ENCODE measurements at places on chromosomes 12 and 14. TPM values are rescaled to one million over a fixed set of nuclear protein-coding genes. Genes with fewer than 3 reads are reported as not detected.

Gene MIP
- not detected for total RNA-seq

Gene CD63
- 1,021 TPM for total RNA-seq

Gene RPGRIP1
- total RNA-seq: 0.79 TPM

Gene BDKRB2
- total RNA-seq: 28.0 TPM

Gene KRT73
- total RNA-seq: not detected

Gene GRIP1
- 3.2 TPM for total RNA-seq

Gene IL26
- total RNA-seq: not detected

DNA sequence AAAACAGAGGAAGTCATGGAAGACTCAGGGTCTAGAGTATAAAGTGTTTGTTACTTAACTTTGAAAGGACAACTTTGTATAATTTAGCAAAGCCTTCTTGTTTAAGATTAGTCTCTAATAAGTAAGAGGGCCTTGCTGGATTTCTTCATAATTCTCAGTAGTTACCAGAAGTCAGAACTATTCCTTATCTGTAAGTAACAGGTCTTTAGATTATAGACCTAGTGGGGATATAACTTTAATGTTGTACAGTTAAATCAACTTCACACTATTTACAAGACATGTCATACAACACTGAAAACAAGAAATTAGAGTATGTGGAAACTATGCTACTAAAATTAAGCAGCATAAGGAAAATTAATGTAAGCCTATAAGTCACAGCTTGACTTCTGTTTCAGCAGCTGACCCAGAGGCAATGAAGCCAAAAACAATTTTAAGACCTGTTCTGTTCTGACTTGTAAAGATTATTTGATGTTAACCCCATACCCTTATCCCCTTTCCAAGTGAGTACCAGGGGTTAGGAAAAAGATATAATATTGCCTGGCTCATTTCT is 398.3 kb downstream of the RAD51B start:
- no peak for DNase-seq

DNA sequence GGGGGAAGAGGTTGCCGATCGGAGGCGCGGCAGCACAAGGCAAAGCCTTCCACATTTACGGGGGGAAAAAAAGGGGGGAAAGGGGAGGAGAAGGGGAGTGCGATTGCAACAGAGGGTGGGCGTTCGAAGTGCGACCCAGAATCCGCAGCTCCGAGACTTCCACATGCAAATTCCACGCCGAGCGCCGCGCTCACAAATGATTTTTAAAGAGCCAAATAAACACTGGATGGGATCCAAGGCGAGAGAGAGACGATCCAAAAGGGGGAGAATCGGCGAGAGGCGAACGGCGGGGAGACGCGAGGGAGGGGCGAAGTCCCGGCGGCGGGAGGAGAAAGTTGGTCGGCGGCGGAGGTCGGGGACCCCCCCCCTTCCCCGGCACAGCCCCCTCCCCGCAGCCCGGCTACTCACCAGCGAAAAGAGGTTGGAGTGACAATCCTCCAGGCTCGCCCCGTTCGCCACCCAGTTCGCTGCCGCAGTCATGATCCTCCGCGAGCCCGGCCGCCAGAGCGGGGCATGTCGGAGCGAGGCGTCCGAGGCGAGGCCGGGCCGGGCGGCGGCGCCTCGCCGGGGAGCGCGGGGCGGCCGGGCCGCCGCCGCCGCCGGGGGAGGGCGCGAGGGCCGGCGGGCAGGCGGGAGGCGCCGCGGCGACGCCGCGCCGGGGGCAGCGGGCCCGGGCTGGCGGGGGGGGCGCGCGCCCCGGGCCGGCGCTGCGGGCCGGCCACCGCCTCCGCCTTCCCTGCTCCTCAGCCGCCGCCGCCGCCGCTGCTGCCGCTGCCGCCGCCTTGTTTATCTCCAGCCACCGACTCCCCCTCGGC is 634 bp downstream of the MED13L start:
- peak; percentile 33 for DNase-seq

GRCh38 chr12:65098364-65098763 is 22.7 kb downstream of the WIF1 start:
- no peak for DNase-seq

DNA sequence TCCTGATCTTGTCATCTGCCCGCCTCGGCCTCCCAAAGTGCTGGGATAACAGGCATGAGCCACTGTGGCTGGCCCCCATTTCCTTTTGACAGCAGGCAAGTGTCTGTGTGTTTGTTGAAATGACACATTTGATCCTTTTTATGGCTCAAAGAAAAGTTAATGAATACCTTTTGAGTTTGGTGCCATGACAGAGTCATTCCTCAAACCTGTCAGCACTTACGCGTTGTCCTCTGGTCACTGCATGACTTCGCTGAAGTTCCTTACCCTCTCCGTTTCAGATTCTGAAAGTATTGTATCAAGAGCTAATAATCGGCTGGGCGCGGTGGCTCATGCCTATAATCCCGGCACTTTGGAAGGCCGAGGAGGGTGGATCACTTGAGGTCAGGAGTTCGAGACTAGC is 32.4 kb downstream of the NEMF start:
- DNase-seq: no peak

GRCh38 chr12:111574797-111575443 is 24.2 kb downstream of the ATXN2 start:
- no peak for DNase-seq

DNA sequence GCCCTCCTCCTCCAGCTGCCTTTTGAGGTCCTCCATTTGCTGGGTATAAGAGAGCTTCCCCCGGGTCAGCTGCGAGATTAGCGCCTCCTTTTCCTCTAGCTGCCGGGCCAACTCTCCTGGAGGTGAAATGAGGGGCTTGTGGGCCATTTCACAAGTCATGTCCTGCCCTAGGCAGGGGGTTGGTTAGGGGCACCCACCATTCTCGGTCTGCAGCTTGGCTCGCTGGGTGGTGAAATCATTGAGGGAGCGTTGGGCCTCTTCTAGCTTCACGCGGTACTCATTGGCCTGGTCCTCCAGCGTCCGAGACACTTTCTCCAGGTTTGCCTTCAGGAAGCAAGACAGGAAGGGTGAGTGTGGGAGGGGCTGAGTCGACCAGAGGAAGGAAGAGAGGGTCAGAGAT is 12.6 kb downstream of the CMTM5 start:
- no peak for DNase-seq

- no peak for DNase-seq
Measured at GRCh38 chr14:33738491-33738890, 212.4 kb downstream of the EGLN3 start.

DNA sequence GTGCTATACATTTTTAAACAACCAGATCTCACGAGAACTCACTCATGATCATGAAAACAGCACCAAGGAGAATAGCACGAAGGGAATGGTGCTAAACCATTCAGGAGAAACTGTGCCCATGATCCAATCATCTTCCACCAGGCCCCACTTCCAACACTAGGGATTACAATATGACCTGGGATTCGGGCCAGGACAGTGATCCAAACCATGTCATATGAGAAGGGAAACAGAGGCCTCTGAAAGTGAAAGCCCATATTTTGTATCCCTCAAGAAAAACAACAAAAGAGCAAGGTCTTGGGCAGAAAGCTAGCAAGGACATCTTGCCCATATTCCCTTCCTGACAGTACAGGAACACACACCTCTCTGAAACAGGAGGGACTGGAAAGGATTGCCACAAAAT is 163.9 kb upstream of the VASH1 start:
- DNase-seq: no peak

DNA sequence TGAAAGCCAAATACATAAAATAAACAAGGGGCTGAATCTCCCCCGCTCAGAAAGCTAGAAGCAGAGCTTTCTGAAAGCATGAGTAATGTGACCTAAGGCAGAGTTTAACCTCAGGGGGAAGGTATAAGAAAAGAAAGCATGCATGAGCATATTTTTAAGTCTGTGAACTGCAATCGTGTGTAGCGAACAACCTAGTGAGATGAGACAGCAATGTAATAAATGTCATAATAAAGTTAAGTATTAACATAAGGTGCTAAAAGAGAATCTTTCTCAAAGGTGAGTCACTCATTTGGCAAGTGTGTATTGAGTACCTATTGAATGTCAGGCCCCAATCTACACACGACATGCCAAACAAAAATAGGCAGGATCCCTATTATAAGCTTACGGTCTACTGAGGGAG is 14.2 kb upstream of the WDR20 start:
- DNase-seq: no peak

DNA sequence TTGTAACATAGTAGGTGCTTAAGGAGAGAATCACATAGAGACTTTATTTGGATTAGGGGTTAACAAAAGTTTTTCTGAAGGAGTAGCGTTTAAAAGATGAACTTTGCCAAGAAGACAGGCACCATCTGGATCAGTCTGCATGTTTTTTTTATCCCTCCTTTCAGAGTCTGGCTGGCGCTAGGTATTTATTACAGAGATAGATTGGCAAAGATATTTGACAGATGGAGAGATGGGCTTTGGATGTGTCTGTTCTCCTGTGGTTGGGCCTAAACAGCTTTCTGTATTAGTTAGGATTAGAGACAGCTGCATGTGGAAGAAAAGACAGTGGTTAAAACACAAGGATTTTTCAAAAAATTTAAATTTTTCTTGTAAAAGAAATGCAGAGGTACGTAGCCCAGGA is 133.9 kb downstream of the C12orf75 start:
- DNase-seq: no peak

DNA sequence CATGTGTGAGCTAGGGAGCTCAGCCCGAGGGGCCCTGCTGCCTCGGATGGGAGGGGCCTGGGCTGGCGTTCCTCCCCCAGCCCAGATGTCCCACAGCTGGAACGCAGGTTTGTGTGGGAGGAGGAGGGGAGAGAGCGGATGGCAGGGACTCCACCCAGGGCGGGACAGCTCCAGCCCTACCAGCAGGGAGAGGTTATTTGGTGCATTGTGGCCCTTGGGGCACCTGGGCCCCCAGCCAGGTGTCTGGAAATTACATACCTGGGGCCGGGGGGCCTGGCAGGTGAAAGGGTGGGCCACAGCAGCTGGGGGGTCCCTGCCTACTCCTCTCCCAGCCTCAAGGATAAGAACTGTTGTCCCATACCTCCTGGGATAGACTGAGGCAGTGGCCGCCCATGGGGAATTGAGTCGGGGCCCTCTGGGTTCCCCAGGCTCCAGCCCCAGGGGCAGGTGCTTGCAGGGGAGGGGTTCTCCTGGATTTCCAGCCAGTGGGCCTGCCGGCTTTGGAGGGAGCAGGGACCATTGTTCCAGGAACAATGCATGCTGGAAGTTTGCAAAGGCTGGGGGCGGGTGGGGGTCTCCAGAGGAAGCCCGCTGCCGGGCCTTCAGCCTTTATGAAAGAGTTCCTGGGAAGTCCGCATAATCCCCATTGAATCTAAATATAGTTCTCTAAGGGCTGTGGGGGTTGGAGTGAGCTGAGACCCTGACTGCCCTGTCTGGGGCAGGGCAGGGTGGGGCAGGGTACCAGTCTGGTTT is 1.2 kb downstream of the KIF26A start:
- no peak for DNase-seq

GRCh38 chr12:52344111-52344510 is 22.9 kb upstream of the KRT83 start:
- DNase-seq: no peak

GRCh38 chr12:55683676-55684075 is 24.0 kb downstream of the ITGA7 start:
- DNase-seq: no peak

- no peak for DNase-seq
Measured at GRCh38 chr12:60594035-60594711, 998.3 kb downstream of the SLC16A7 start.

- no peak for DNase-seq
Measured at GRCh38 chr12:70367258-70368141, 1.4 kb downstream of the KCNMB4 start.

DNA sequence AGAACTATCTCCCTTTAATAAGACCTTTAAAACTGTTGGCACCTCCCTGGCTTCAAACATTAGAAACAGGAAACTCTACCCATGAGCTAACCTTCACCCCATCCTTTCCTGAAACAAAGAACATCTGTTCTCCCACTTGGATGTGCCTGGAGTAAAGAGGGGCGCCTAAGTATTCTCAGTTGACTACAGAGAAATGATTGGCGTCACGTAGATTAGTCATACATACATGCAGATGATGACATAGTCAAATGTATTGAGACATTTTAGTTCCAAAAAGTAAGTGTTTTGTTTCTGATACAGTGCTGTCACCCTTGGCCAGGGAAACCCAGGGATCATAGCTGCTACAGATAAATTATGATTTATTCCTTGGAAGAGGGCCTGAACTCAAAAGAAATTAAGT is 260.0 kb upstream of the PLEKHG7 start:
- DNase-seq: no peak

GRCh38 chr12:99009654-99010296 is 364.7 kb downstream of the APAF1 start:
- no peak for DNase-seq

DNA sequence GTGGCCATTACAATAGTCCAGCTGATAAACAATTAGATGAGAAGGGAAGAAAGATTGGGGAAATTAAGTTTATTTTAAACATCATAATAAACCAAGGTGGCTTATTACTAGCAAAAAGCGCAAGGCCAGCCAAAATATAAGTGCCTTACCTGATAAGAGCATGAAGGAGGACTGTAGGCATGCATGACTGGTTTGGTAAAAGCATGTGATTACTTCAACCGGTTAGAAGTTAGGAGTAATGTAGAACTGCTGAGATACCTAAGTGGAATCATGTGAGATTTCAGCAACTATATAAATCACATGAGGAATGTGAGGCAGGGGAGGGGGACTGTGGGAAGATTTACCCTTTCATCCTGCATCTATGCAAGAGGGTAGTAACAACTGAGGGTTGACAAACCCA is 59.7 kb upstream of the CCDC196 start:
- no peak for DNase-seq

DNA sequence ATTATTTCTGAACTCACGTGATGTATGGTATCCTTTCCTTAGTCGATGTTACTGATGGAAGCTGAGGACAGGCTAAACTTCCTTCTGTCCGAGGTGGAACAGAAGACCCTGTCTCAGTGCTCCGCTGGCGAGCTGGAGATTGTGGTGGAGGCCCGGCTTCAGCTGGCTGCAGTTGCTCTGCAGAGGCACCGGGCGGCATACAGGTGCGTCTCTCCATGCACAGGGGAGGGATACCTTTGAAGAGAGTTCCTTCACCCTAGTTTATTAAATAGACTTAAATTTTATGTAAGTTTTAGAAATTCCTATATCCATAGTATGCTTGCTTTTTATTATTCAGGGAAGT is 186.7 kb upstream of the NEDD1 start:
- no peak for DNase-seq

DNA sequence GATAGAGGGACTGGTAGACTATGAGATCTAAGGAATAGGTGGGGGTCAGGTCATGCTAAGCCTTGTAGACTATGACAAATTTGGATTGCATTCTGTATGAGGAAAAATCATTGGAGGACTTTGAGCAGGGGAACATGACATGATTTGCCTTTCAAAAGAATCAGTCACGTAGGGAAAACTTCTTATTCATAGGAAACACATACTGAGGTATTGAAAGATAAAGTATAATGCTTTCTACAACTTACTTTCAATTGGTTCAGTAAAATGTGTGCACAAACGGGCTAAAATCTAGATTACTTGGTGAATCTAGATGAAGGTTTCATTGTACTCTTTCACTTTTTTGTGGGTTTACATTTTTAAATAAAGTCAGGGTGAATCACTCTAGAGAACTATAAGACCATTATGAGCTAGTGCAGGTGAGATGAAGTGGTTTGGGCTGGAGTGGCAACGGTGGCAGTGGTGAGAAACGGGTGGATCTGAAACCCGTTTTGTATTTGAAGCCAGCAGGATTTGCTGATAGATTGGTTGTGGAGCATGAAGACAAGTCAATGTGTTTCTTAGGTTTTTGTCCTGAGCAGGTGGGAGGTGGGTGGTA is 6.7 kb downstream of the BBS10 start:
- no peak for DNase-seq

Data from omental fat pad (tissue), 4 donors.